ENCODE measurements at places on chromosomes 5 and 9.

- no peak for DNase-seq
Observed at GRCh38 chr5:178564811-178565550, 25.2 kb downstream of the COL23A1 start.

DNA sequence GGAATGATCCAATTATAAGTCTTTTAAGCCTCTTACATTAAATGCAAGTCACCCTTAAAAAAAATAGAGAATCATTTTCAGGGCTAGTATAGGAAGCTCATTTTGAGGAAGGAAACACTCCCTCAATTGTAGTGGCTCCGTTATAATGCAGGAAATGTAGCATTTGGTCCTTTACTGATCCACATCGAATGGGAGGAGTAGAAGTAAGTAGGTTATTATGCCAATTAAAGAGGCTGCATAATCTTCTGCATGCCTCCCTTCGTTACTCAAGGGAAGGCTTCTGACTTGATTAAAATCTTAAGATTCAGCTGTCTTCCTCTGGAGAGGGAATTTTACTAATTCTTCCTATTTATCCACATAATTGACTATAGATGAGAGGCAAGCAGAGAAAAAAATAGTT is 579.2 kb upstream of the COX7C start:
- DNase-seq, result no peak

- no peak for DNase-seq
Observed at GRCh38 chr5:548256-548655, 24.0 kb upstream of the SLC9A3 start.

- no peak for DNase-seq
Observed at GRCh38 chr9:95363051-95363841, 45.7 kb upstream of the FANCC start.

- DNase-seq, result no peak
Observed at GRCh38 chr9:125759764-125760129, 12.6 kb downstream of the PBX3 start.

- no peak for DNase-seq
Observed at GRCh38 chr5:60312098-60312497, 387.9 kb downstream of the DEPDC1B start.

DNA sequence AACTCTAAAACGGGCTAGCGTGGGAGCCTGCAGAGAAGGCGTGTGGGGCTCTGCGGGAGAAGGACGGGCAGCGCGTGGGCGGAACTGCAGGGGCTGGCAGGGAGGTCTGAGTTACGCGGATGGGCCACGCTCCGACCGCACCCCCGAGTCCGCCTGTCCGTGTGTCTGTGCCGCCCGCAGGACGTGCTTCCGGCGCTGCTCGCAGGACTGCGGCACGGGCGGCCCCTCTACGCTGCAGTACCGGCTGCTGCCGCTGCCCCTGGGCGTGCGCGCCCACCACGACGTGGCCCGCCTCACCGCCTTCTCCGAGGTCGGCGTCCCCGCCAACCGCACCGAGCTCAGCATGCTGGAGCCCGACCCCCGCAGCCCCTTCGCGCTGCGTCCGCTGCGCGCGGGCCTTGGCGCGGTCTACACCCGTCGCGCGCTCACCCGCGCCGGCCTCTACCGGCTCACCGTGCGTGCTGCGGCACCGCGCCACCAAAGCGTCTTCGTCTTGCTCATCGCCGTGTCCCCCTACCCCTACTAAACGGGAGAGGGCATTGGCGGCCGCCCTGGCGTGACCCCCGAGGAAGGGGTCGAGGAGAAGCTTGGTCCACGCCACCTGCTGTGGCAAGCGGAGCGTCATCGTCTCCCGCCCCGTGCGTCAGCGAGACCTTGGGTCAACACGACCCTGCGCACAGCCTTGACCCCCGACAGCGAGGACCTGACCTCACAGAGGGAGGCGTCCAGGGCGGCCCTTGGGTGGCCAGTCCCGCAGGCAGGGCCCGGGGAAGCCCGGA is 11.4 kb upstream of the ASS1 start:
- peak; percentile 45 for DNase-seq

GRCh38 chr5:127031147-127031862 is 947 bp upstream of the MARCHF3 start:
- DNase-seq, result no peak

DNA sequence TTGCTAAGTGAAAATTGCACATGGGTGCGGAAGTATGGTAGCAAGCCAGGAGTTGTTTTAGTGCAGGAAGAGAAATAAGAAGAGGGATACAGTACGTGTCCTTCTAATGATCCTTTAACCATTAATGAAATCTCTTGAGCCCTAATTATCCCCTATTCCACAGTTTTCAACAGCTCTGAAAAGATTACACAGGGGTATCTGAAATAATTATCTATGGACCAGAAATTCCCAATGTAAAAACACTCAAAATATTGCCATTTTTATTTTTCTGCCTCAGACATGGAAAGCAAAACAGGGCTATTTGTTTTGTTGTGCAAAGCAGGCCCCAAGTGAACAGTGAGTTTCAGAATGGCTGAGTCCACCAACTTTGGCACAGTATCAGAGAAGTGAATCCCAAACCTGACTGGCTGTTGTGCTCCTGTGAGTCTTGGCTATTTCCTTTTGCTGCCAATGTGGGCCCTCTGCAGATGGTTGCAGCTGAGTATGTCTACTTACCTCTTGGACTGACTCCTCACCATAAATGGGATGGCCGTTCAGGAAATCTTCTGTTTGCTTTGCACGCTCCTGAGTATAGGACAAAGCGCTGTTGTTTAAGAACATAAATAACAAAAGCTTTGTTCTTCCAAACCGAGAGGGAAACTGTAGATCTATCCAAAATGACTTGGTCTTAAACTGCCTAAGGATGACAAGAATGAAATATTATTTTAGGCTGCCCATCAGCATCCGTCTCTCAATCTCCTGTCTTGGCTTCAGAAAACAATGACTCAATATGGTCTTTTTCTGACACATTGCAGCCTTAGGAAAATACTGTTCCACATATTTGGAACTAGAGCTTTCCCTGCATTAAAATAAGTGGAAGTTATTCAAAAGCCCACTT is 204.1 kb downstream of the DEPDC1B start:
- no peak for DNase-seq

DNA sequence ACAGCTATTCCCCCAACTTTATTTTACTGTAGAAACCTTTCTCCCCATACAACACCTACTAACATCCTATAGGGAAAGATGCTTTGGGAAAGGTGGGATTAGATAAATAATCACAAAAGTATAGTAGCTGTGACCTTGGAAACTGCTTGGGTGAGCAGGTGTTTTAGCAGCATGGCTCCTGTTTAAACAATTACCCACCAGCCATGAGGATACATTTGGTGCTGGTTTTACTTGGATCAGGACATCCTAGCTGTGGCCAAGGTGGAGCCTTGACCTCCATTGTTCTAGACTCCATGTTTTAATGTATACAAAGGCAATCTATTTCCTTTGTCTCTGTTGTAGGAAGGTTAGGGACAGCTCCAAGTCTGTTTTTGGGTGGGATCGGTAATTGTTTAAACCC is 56.8 kb upstream of the ALDH1B1 start:
- DNase-seq, result no peak

DNA sequence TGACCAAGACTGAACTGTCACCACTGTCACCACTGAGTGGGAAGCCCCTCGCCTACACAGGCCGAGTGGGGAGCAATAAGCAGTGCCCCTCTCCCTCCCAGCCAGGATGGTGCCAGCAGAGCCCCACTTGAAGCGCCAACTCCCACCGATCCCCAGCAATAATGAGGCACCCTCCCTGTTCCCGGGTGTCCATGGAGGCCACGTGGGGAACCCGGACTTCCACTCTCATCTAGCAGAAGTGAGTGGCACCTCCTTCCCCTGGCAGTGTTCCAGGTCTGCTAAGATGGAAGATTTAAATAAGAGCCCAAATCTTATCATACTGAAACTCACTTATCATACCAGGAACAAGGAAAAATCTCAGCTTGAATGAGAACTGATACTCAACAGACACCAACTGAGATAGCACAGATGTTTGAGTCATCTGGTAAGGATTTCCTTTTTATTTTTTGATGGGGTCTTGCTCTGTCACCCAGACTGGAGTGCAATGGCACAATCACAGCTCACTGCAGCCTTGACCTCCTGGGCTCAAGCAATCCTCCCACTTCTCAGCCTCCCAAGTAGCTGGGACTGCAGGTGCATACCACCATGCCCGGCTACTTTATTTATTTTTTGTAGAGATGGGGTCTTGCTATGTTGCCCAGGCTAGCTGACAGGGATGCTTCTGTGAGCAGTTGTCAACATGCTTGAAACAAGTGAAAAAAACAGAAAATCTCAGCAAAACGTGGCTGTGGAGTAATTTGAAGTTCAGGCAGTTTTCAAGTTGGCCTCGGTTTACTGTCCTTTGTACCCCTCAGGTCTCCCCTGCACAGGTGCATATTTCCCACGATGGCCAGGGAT is 29.6 kb upstream of the ASS1 start:
- no peak for DNase-seq

DNA sequence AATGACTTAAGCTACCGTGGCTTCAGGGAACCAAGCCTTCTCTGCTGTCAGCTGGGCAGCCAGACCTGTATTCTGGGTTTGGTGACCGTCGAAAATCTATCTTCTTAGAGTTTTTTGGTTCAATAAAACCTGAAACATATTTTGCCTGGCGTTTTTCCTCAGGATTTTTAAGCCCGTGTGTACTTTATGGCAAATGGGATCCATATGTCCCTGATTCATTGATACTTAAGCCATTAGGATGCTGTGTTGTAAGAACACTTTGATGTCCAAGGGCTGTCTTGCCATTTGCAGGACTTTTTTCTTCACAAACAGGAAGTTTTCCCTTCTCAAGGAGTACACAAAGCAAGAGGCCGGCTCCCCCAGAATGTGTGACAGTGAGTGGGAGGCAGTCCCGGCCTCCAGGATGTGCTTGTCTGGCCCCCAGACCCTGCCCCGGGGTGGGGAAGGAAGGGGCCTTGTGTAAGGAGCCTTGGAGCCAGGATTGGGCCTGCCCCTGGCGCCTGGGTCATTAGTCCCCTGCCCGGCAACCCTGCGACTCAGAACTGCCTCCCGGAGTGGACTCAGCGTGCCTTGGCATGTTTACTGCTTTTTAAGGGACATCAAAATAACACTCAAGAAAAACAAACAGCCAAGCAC is 83.4 kb upstream of the SMIM23 start:
- no peak for DNase-seq

GRCh38 chr5:143664623-143665022 is 147.3 kb upstream of the HMHB1 start:
- no peak for DNase-seq

GRCh38 chr5:83539463-83539790 is 67.9 kb downstream of the VCAN start:
- no peak for DNase-seq

DNA sequence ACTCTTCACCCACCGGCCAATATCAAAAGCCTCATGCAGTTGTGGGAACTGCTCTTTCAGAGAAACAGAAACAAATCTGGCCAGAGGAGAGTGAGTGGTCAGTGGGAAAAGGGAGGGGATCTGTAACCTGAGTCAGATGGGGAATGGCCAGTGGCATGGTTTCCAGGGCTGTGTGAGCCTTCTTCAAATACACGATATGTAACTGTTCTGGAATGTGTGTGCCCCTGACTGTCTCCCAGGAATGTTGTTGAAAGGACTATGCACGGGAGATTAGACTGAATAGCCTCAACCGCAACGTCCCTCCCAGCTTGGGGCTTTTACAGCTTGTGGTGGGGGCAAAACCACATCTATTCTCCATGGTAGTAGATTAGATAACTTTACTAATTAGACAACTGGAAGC is 60.8 kb downstream of the SH3TC2 start:
- no peak for DNase-seq

DNA sequence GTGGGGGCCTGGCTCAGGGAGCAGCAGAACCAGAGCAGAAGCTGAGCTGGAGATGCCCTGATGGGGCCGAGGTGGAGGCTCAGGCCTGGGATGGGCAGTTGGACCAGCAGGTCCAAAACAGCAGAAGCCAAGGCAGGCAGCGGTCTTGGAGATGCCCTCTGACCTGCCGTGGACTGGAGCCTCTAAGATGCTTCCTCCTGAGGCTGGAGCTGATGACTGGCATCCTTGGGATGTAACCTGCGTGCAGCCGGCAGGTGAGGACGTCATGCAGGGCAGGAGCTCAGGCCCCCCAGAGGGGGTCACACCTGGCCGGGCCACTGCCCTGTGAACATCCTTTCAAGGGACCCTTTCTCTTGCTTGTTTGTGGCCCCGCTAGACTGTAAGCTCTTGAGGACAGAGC is 162.0 kb downstream of the RGS3 start:
- DNase-seq, result no peak

DNA sequence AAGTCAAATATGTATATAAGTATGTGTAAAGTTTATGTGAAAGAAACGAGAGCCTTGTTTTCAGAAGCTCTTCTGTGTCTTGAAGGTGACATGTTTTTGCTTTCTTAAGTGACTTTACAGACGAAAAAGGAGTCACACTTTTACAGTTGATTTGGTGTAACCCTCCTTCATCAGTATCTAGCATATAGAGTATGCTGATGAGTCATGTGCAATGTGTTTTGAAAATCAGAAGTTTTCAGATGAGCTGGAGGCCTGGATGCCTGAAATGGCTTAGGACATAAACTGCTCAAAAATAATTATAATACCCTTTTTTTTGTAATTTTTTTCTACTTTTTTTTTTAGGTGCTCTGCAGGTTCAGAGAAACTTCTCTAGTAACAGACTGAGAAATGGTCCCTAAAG is 209.5 kb downstream of the CD180 start:
- no peak for DNase-seq

GRCh38 chr5:170132269-170132975 is 26.7 kb downstream of the FOXI1 start:
- DNase-seq, result no peak

DNA sequence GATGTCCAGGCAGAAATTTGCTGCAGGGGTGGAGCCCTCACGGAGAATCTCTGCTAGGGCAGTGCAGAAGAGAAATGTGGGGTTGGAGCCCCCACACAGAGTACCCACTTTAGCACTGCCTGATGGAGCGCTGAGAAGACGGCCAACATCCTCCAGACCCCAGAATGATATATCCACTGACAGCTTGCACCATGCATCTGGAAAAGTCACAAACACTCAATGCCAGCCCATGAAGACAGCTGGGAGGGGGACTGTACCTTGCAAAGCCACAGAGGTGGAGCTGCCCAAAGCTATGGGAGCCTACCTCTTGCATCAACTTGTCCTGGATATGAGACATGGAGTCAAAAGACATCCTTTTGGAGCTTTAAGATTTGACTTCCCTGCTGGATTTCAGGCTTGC is 426.3 kb upstream of the FAM174A start:
- no peak for DNase-seq

- no peak for DNase-seq
Observed at GRCh38 chr5:158541536-158542297, 558.0 kb downstream of the EBF1 start.

DNA sequence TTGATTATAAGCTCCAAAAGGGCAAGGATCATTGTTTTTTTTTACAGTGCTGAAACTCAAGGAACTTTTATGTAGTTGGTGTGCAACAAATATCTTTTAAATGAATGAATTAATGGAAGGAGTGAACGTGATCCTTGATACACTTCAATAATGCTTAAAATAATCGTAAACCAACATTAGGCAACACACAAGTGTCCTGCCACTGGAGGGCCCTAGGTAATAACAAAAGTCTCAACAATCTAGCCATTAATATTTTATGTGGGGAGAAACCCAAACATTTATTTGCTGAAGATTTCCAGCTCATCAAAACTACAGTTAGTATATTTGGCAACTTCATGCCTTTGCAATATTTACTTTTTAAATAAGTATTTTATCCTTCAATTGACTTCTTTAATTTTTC is 309.0 kb upstream of the FBXL7 start:
- no peak for DNase-seq

- DNase-seq, result no peak
Observed at GRCh38 chr5:1933364-1934055, 50.8 kb upstream of the IRX4 start.
